Activated T-helper 1 cell treated with anti-CD3 and anti-CD28 coated beads, Interleukin-2, amount 50 U/mL, for 16 hours (primary cell): ENCODE measurements at places on chromosomes 3 and 15.

DNA sequence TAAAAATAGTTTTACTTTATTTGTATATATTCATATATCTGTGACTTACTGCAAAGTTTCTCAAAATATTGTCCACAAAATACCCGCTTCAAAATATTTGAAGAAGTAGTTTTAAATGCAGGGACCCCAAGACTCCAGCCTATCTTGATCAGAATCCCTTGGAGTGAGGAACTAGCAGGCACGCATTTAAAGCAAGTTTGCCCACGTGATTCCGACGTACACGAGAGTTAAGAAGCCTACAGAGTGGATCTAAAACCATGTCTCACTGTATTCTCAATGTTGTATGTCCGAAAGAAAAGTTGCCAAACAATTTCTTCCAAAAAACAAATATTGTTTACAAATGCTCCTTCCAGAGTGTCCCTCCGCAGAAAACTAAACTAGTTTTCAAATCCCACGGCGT is 1.7 kb downstream of the GABRB3 start:
- DNase-seq, result no peak

DNA sequence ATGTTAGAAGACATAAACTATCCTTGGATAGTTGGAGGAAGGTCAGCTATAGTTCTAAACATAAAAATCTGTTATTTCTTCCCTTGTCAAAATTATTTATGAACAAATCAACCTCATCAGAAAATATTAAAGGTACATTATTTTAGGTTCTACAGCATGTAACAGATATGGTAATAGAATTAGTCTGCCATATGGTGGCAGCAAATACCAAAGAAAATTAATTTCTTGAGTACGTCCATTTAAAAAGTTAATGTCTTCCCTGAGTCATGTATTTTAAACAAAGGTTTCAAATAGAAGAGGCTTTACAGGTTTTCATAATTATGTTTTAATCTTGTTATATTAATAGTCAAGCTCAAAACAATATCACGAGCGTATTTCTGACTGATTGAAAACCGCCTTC is 17.9 kb upstream of the ANKRD28 start:
- DNase-seq, result no peak

GRCh38 chr15:75760704-75761435 is 48.2 kb upstream of the CSPG4 start:
- no peak for DNase-seq

GRCh38 chr15:92151741-92152140 is 241.9 kb upstream of the ST8SIA2 start:
- no peak for DNase-seq

DNA sequence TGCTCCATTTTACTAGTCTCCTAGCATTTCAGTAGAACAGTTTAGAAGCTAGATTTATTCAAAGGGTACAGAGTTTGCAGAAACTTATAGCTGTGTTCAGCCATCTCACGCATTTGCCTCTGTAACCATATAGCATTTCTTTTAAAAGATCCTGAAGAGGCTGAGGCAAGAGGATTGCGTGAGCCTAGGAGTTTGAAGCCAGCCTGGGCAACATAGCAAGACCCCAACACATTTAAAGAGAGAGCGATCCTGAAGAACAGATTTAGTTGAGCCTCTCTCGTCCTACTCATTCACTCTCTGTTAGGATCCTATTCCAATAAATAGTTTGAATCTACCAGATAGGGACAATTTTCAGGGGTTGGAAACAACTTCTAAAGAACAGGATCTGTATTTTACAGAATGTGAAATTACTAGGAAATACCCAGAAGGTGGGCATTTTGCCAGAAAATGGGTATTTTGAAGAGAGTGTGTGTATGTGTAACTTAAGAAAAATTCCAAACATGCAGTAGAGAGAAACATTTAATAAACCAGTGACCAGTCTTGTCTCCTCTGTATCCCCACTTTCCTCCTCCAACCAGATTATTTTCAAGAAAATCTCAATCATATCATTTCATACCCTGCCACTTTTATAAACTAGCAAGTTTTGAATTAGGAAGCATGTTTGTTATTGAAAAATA is 4.5 kb downstream of the EIF3J start:
- no peak for DNase-seq

GRCh38 chr15:75736256-75736655 is 23.6 kb upstream of the CSPG4 start:
- DNase-seq, result no peak

DNA sequence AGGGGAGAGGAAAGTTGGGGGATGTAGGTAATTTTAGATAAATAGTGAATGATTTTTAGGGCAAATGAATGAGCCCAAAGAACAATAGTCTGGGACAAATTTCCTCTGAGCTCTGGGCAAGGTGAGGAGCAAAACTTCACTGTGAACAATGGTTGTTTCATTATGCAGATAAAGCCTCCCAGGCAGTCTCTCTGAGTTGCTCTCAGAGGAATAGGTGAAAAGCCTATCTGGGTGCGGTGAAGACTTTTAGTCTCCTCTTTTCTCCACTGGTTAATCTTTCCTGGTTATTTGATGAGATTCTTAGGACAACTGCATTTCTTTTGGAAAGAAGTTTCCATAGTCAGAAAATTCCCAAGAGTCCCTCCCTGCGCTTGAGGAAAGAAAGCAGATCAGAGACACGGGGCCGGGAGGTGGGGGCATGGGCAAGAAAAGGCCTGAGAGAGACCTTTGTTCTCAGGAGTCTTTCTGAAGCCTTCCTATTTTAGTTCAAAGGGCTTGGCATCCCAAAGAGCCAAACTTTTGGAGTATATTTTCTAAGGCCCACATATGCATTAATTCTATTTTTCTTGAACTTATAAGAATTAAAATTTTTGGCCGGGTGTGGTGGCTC is 353.6 kb upstream of the SLCO3A1 start:
- DNase-seq, result no peak

- no peak for DNase-seq
Observed at GRCh38 chr3:141542202-141542969, 55.6 kb downstream of the RASA2 start.

- no peak for DNase-seq
Observed at GRCh38 chr3:107870096-107870495, 220.7 kb downstream of the CD47 start.

DNA sequence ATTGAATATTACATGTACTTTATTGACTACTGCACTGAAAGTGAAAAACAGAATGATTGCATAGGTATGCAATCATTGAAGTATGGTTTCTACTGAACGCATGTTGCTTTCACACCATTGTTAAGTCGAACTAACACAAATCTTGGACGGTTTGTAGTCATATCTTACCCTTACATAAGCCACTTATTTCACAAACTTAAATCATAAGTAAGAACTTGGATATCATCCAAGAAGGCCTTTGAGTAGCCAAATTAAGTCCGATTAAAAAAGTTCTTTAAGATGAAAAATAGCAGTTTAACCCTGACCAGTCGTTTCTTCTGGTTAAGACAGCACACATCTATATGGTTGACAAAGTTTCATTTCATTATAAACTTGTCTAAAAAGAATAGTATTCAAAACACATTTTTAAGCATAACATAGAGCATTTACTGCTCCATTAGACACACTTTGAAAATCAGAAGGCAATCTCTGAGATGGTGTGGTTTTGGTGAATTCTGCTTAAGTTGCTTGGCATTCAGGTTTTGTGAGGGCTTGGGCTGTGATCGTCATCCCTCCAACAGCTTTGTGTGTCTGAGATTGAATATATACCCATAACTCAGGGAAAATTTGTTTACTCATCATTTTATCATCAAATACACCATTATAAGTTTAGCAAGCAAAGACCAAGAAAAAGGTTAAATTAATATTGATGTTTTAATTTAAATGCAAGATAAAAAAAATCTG is 92.2 kb downstream of the NFKBIZ start:
- DNase-seq, result no peak

- no peak for DNase-seq
Observed at GRCh38 chr3:112633757-112634156, 7.2 kb downstream of the CCDC80 start.

DNA sequence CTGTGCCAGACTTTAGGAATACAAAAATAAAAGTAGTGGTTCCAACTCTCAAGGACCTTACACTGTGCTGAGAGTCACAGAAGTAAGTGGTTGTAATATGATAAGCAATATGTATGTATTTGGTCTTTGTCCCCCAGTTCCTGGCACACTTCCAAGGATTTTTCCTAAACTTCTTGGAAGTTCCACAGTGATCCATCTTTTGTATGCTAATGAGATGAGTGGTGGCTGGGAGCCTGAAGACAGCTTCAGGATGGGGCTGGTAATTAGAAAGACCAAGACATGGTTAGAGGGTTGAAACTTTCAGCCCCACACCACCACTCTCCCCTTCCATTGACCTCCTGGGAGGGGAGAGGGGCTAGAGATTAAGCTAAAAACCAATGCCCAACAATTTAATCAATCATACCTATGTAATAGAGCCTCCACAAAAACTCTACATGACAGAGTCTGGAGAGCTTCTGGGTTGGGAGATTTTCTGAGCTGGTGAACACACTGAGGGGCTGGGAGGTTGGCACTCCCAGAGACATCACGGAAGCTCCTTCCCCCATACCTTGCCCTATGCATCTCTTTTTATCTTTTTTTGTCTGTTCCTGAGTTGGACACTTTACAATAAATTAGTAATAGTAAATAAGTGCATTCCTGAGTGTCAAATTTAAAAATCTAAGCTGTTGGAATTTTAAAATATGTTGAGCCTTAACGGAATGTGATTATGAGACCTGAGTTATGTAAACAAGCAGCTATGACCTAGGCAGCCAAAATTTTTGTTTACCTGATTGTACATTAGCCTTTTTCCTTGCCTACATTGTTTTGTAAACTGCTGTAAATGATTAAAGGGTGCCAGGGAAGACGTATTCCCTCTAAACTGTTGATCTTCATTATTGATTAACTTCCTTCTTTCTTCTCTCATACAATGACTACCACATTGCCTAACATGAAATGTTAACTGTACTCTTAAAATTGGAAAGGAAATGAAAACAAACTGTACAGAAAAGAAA is 24.3 kb downstream of the CD200R1L start:
- no peak for DNase-seq

DNA sequence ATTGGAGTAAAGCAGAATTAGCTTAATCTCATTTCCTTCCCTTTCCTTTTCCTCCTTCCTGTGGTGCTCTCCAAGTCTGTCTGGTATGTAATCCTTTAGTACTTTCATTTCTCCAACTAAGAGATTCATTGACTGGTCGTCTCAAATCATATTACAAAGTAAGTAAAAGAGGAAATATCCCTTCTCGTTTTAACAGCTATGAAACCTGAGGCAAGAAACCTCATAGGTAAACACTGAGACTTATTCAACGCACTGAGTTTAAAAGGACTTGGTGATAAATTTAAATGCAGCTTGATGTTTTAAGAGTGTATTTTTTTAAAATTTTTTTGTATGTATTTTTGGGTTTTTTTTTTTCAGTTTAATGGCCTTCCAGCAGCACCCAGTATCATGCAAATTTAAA is 117.2 kb upstream of the LRRC3B start:
- no peak for DNase-seq

GRCh38 chr15:75446151-75446550 is 5.3 kb downstream of the SIN3A start:
- no peak for DNase-seq

DNA sequence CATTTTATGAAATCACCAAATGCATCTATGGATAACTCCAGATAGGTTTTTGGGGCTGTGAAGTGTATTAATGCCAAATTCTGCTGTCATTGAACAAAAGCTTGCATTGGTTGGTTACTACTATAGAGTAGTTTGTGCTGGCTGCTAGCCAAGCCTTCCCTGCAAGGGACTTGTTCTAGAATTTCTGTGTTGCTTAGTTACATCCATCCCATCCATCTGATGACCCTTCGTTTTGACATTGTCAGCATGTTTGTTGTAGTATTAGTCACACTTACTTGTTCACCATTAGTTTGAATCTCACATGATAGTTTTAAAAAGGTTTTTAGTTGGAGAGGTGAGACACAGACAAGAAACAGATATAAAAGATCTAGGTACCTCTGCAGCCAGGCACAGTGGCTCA is 7.0 kb upstream of the NIPA2 start:
- DNase-seq, result no peak

DNA sequence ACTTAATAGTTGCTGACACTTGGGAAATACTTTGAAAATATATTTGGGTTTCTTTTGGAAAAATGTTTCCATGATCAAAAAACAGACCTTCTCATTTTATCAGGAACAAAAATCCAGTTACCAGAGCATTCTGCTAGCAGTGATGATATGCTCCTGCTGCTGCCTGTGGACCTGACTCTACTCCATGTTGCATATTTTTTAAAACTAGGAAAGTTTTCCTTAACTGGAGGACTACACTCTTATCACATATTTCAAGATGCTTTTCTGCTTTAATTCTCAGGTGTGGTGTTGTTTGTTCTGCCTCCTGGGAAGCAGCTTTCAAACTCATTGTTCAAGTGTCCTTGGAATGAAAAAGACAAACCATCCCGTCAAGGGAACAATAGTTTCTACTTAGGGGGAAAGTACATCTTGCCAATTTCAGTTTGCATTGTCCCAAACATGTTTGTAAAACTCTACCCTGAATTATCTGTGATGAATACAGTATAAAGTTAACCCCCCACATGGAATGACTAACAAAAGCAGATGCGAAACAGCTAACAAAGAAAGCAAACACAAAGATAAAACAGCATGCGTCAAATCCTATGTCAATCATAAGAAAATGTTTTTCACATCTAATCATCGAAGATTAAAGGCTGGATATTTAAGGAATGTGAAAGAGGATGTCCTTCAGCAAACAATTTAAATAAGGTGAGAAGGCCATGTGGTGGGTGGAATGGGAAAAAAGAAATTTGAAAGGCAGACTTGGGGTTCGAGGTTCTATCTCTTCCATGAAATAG is 40.1 kb upstream of the PSMD6 start:
- no peak for DNase-seq

DNA sequence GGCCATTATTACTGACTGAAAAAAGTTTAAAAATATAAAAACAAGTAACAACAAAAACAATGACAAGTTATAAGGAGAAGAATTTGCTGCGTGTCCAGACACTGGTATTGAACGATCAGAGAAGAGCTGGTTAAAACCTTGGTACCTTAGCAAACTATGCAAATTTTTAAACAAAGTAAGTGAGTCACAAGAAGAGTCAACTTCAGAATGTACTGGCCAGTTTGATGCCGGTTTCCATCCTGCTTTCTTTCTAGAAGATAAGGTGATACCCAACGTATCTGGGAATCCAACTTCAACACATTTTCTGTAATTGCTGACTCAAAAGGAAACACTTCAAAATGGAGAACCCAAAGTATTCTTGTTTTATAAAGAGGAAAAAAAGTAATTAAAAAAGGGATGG is 49.8 kb downstream of the RUBCN start:
- no peak for DNase-seq

DNA sequence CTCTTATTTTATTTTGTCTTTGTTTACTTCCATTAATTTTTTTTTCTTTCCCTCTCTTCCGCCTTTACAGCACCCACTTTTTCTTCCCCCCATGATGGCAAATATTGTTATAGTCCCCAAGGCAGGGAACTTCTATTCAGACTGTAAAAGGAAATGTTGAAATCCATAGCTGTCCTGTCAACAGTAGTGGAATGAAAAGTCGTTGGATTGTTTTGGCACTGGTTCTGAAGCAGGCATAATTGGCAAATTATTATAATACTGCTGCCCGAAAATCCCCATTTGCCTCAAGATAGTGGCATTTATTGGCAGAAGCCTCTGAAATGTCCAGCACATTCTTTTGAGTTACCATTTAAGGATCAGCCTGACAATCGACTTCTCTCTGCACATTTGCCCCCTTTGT is 150.6 kb downstream of the TPRG1 start:
- DNase-seq, result no peak

- no peak for DNase-seq
Observed at GRCh38 chr3:55162031-55162795, 234.4 kb upstream of the LRTM1 start.

GRCh38 chr3:115862849-115863248 is 239.5 kb downstream of the GAP43 start:
- no peak for DNase-seq

- no peak for DNase-seq
Observed at GRCh38 chr15:97761110-97761509, 199.4 kb upstream of the ARRDC4 start.
